Adipocyte (in vitro differentiated cells): ENCODE measurements at places on chromosomes 12 and 14.

GRCh38 chr14:31530136-31530535 lies 31.1 kb upstream of the NUBPL start:
- DNase-seq = no peak

GRCh38 chr12:111598637-111599452 lies at the start of gene ATXN2:
Gene ATXN2 (minus strand): TSS chr12:111599315. CDS start chr12:111599034, 281 bp downstream.
- DNase-seq = peak; percentile 86

DNA sequence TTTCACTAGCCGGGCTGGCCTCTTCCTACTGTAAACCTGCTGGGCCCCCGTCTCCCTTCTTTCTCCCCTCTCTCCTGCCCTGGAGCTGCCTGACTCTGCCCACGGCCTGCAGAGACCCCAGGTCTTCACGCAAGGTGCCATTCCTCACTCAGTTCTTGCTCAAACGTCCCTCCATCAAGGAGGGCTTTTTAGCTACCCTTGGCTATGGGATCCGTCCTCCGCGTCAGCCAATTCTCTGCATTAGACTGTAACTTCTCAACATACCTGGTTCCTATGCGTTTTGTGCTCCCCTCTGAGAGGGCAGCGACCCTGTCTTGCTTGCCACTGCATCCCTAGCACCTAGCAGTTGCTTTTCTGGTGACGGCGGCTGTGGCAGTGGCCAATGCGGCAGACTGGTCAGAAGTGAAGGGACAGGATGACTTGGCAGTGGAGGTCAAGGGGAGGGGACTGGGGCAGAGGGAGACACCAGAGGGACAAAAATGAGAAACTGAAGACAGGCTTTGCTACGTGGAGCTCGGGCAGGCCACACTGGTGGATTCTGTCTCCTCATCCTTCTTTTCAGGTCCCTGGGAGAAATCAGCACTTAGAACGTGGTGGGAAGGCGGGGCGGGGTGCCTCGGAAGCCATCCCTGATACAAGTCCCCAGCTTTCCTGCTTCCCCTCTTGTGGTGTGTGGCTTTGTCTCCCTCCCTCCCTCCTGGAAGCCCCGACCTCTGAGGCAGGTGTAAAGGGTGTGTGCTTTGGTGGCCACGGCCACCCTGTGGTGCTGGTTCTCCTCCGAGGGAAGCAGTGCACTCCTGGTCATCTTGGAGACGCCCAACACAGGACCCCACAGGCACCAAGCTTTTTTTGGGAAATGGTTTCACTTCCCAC lies 1.8 kb downstream of the B3GNT4 start:
- DNase-seq = no peak

GRCh38 chr12:121297435-121297991 lies 1.0 kb upstream of the CAMKK2 start:
- DNase-seq = peak; percentile 36

GRCh38 chr12:101951002-101951670 lies 73.8 kb downstream of the DRAM1 start:
- no peak for DNase-seq

- DNase-seq = peak; percentile 14
Measured at GRCh38 chr12:63893170-63893569, 48.7 kb downstream of the SRGAP1 start.

GRCh38 chr14:92122761-92123160 lies 992 bp downstream of the CPSF2 start:
- DNase-seq = peak; percentile 12

DNA sequence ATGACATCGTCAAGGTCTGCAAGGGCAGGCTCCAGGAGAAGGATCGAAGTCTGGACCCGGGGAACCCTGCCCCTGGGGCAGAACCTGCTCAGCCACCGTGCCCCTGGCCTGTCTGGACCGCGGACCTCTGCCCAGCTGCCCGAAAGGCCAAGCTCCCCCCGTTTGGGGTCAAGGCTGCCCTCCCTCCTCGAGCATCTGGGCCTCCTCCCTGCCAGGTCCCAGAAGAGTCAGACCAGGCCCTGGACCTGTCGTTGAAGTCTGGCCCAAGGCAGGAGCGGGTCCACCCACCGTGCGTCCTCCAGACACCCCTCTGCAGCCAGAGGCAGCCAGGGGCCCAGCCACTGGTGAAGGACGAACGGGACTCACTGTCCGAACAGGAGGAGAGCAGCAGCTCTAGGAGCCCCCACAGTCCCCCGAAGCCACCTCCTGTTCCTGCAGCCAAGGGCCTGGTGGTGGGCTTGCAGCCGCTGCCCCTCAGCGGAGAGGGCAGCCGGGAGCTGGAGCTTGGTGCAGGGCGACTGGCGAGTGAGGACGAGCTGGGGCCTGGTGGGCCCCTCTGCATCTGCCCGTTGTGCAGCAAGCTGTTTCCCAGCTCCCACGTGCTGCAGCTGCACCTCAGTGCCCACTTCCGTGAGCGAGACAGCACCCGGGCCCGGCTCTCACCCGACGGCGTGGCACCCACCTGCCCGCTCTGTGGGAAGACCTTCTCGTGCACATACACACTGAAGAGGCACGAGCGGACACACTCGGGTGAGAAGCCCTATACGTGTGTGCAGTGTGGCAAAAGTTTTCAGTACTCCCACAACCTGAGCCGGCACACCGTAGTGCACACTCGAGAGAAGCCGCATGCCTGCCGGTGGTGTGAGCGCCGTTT lies 856 bp downstream of the ZBTB42 start:
- no peak for DNase-seq

- no peak for DNase-seq
Measured at GRCh38 chr12:5102806-5103205, 59.1 kb downstream of the KCNA5 start.

DNA sequence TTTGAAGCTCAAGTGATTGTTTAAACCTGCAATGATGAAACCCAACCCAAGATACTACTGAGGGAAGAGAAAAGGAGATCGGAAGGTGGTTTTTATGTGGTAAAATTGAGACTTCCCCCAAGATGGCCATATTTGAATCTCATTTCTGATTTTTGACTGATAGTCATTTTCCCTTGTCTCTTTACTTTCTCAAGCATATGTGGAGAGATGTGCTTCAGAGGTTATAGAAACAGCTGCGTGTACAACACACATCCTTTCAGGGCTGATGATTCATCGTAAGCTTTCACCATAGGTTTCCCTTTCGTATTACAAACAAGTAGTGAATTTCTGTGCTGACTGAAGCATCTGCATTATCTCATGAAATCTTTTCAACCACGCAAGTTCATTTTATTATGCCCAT lies 276.2 kb downstream of the EMP1 start:
- DNase-seq = no peak

DNA sequence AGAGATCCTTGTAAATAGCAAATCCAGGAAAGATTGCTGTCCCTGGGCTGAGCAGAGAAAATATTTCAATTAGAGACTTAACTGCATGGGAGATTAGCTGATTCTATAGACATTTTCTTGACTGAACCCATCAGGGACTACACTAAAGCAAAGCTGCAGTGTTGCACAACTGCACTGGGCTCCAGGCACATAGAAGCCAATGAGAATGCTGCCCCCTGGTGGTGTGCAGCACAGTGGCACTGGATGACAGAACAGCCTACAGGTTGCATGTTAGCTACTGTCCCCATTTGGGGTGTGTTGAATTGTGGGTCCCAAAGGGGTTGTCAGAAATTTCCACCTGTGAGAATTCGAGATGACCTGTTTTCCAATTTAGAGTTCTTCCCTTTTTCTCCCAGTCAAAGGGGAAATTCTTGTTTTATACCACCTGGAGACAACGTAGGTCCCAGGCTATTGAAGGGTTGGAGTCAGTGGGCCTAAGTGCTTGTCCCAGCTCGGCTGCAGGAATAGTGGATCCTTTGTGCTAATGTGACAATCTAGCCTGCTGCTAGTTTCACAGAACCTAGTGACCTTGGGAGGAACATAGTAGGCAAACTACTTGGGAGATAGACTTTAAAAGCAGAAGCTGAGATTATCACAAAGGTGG lies 114.7 kb downstream of the SLC8A3 start:
- DNase-seq = peak; percentile 45

- DNase-seq = peak; percentile 31
Measured at GRCh38 chr14:102539544-102540314, 30.2 kb upstream of the ANKRD9 start.

- DNase-seq = no peak
Measured at GRCh38 chr14:44607701-44608100, 100.6 kb upstream of the FSCB start.

DNA sequence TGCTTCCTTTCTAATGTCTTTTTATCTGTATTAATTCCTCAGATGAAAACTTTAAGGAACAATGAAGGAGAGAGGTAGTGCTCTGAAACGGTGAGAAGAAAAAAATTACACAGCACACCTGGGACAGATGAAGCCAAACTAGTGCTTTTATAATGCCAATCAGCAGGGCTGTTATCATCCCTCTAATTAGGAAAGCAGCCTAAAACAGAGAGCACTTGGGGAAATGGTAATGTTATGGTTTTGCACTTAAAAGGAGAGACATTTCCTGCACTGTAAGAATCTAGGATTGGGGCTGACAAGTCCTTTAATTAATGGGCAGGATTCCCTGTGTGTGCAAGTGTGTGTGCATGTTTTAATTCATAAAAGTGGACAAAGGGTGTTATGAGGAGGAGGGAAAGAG lies 4.8 kb upstream of the LMO3 start:
- DNase-seq = no peak

- DNase-seq = peak; percentile 94
Measured at GRCh38 chr12:64256166-64256800, 34.2 kb upstream of the KICS2 start.

GRCh38 chr14:45902241-45902640 lies 649.2 kb upstream of the MIS18BP1 start:
- no peak for DNase-seq

- DNase-seq = no peak
Measured at GRCh38 chr12:68117661-68118060, 41.9 kb downstream of the IFNG start.

DNA sequence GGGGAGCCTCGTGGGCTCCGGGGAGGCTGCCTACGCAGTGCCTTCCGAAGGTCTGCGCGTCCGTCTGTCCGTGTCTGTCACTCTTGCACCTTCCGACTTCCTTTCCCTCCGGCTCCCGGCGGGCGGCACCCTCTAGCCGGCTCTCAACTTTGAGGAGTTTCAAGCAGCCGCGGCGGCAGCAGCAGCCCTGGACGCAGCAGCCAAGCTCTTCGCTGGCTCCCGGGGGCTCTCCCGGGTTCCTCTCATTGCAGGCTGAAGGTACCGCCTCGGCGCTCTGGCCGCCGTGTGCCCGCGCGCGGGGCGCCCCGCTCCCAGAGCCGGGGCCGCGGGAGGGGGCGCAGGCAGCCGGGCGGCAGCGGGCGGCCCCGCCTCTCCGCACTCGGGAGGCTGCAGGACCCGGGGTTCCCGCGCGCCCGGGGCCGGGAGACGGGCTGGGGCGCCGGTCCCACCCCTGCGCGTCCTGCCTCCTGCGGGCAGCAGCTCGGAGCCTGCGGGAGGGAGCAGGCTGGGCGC lies at the start of the genes AMIGO2 and PCED1B:
AMIGO2 (minus strand) TSS at position 492 of the 513 bp plus-strand sequence. CDS start 957 bp downstream, outside the sequence.
PCED1B (plus strand) TSS at position 154 of the 513 bp plus-strand sequence. CDS start 155,443 bp downstream, outside the sequence.
- DNase-seq = peak; percentile 84

GRCh38 chr14:92317511-92317910 lies 5.5 kb upstream of the SLC24A4 start:
- DNase-seq = no peak

GRCh38 chr12:62659453-62660295 lies 193.0 kb downstream of the MON2 start:
- no peak for DNase-seq

DNA sequence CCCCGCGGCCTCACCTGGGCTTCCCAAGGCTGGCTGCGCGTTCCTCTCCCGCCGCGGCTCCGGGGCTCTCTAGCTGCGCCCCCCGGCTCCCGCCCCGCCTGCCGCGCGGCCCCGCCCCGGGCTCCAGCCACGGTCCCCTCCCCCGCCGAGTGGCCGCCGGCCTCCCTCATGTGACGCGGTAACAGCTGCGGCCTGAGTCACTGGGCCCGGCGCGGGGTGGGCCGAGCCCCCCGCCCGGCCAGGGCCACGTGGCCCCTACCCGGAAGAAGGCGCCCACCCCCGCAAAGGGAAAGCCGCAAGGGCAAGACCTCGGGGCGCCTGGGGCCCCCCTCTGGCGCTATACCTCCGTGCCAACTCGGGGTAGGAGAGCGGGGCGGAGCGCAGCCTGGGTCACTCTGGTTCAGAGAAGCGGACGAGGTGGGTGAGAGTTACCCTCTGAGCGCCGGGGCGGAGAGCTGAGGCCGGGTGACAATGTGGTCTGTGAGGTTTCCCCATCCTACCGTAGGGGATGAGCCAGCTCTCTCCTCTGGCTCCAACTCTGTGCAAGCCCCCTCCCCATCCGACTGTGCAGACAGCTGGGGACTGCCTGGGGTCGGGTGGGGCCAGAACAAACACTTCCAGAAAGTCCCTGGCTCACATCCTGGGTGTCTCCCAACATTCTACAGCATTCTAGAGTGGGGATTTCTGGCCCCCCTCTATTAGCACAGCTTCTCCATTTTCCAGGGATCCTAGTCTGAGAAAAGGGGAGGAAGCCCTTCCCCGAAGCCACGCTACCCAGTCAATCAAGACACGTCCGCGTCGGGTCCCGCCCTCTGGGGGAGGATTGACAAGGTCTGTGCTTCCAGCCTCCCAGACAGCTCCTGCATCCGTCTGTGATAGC lies at the start of gene CD63:
CD63 (minus strand) TSS at position 71 of the 880 bp plus-strand sequence. CDS start 668 bp downstream, outside the sequence.
- peak; percentile 95 for DNase-seq

- DNase-seq = no peak
Measured at GRCh38 chr12:130366159-130366558, 28.5 kb downstream of the PIWIL1 start.
